NCI-H524 (cell line): ENCODE measurements at places on chromosomes 6 and 20.

DNA sequence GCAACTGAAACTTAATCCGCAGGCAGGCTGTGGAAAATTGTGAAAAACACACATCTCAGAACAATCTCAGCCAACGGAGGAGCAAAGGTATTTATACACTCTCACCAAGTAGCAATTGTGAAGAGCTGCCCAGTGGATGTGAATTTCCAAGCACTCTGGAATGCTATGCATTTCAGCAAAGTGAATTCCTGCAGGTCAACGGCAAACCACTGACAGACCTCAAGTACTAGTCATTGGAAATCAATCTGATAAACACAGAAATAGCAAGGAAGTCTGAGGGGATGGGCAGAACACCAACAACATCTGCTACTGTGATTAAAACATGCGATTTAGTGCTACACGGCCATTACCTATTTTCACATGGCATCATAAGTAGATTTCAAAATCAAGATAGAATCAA, 429.1 kb downstream of the HTR1B start:
- no peak for DNase-seq

GRCh38 chr6:45209762-45210161, 118.4 kb upstream of the RUNX2 start:
- DNase-seq, result no peak

GRCh38 chr6:123616016-123616415, 20.7 kb downstream of the TRDN start:
- DNase-seq, result no peak

DNA sequence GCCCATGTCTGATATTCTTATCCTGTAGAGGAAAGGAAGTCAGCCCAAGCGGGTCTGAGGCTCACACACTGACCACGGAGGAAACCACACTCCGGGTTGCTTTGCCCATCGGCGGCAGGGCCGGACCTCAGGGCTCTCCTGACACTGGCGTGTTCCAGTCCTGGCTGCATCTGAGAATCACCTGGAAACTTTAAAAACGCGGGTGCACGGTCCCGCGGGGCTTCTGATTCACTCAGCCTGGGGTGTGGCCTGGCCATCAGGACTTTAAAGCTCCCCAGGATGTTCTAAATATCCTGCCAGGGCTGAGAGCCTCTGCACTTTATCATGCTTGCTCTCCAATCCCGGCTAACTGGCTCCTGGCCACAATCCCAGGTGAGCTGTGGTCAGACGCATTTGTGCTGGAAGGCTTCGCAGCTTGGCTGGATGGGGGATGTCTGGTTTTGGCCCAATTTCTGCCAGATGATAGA, 47.7 kb upstream of the DACT2 start:
- no peak for DNase-seq

DNA sequence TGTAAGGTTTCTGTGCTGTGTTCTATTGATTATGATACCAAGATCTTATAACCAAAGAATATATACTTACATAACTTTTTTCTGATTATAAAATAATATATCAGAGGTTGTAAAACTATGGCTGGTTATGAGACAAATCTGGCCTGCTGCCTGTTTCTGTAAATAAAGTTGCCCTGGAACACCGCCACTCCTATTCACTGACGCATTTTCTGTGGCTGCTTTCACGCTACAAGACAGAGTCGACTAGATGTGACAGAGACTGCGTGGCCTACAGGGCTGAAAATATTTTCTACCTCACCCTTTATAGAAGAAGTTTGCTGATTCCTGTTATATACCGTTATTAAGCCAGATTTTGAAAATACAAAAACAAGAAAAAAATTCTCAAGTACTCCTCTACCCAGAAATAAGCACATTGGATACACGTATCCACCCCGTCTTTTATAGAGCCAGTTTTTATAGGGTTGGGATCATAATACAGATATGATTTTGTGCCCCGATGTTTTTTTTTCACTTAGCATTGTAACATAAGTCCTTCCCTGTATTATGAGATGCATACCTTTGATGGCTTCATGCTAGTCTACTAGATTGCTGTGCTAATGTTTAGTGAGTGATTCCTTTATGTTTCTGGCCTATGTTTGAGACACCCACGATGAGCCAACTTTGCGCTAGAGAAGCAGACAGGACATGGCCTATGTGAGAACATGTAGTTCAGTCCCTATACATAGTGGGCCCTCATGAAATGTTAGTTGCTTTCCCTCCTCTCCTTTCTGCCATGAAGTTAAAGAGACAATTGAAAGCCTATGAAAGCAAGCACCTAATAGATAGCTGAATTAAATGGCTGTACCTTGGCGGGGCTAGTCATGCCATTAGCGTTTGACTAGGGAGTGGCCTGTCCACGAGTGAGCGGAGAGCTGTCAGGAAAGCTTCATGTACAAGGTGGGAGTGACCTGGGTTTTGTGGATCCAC, 98.1 kb upstream of the KCNK16 start:
- no peak for DNase-seq

- DNase-seq, result peak; percentile 94
Observed at GRCh38 chr6:142728364-142728763, 216.6 kb downstream of the HIVEP2 start.

GRCh38 chr20:32234135-32234808, 26.6 kb downstream of the POFUT1 start:
- no peak for DNase-seq

GRCh38 chr6:124164343-124164742, 360.7 kb downstream of the NKAIN2 start:
- DNase-seq, result no peak
